ENCODE measurements at places on chromosomes 11 and 22.

GRCh38 chr11:64751136-64751535 lies 7.2 kb upstream of the RASGRP2 start:
- no peak for DNase-seq

DNA sequence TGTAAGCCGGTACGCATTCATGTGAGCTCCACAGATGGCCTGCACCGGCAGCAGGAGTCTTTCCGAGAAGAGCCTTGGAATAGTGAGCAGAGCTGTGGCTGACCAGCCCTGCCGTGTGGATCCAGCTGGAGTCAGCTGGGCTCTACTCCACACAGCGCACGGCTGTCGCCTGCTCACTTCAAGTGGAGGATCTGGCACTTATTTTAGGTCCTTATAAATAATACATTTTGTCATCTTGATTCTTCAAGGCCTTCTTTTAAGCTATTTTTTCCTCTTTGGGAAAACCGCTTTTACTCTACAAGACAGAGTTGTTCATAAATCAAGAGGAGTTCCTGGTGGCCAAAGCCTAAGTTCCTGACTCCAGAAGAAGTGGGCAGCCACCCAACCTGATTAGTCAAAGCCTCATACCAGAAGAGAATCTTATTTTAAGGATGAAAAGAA lies 93.8 kb downstream of the KCNC1 start:
- DNase-seq, result no peak

DNA sequence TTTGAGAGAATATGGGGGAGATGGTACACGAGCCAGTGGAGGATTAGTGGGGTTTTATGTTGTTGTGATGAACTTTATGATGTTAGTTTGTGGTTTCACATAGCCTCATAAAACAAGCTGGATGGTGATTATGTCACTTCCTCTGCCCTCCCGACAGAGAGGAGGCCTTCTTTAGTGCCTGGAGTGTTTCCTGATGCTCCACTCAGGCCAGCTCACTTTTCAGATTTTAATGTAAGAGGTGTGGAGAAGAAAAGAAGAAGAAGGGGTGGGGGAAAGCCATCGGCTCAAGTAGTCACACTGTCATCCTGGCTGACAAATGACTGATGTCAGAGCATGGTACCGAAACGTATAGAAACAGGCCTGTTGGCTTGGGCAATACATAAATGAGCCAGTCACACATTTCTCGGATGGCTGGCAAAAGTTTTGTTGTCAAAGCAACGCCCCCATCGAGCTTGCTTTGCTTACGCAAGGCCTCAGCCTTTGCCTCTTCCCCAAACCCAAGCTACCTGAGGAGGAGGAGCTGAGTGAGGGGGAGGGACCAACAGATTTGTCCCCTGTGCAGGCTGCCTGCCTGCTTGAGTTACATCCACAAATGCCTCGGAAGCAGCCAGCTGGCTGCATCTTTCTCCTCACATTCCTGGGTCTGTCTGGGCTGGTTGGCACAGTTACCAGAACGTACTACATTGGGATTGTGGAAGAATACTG lies at the start of gene HEPHL1:
Gene HEPHL1 (plus strand): TSS at position 578 of the 705 bp plus-strand sequence. CDS start 15 bp downstream, at position 593.
- no peak for DNase-seq

DNA sequence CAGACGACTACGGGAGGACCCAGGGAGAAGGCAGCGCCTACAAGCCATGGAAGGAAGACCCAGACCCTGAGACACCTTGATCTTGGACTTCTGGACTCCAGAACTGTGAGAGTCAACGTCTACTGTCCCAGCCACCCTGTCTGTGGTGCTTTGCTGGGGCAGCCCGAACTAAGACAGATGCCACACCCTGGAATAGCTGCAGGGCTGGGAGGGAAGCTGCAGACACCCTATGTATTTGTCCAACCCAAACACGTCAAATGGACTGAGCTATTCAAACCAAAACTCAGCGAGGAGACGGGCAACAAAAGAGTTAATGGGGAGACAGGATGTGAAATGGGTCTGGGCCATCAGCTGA lies 169.3 kb downstream of the CTTN start:
- no peak for DNase-seq

GRCh38 chr22:42608136-42608822 lies 6.4 kb downstream of the POLDIP3 start:
- no peak for DNase-seq

- no peak for DNase-seq
These were observed 380.5 kb downstream of the SHANK2 start for GRCh38 chr11:70871881-70872280.

- no peak for DNase-seq
These were observed 114.2 kb downstream of the CHST1 start for GRCh38 chr11:45551191-45551713.

DNA sequence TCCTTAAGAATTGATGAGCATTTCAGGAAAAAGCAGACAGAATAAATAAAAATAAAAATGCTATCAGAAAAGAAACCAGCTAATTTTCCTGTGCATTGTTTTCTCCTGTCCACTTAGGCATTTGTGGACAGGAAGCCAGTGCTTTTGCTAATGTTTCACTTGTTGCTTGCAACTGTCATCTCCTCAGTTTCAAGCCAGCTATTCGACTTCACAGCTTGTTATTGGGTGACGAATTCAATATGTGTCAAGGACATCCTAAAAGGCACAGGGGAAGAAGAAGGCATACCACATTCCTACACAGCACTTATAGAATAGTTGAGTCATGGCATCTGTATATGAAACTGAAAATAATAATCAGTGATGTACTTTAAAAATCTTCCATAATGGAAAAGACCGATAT lies 530.6 kb upstream of the KIRREL3 start:
- no peak for DNase-seq

DNA sequence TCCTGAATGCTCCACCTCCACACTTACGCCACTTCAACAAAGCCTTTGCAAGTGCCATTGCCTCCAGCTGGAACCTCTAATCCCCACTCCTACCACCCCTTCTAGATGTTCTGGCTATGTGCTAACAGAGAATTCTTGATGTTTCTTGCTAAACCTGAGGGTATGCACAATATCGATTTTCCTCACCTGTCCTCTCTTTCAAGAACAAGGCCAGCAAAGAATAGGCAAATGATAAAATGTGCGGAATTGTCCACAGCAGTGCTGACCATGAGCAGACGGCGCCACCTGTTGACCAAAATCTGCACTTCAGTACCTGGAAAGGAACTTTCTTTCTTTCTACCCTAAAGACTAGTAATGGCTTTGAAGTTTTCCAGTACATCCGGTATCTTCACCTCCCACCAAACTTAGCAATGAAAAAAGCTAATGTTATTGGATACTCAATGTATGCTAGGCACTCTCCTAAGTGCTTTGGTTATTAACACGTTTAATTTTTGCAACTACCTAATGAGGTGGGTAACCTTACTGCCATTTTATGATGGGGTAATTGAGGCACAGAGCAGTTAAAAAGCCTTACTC lies 3.4 kb downstream of the TIMM10 start:
- DNase-seq, result no peak

GRCh38 chr11:77346906-77347603 lies 45.6 kb upstream of the GDPD4 start:
- DNase-seq, result no peak

DNA sequence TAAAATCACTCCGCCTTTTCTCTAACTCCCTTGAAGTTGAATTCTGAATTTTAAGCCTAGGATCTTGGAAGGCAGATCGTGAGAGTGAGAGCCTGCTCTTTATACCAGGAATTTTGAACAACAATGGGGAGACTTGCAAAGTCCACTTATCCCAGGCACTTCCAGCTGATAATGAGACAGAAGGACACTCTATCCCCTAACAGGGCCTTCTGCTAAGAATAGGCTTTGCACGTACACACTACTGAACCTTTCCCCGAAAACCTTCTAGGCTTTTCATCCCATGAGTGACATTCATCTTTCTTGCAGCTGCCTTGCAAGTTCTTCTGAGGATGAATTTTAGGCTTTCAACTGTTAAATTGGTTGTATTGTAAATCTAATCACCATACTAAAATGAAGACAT lies 44.0 kb upstream of the WT1 start:
- DNase-seq, result no peak

Measured in RWPE1 (cell line).